ENCODE measurements at places on chromosomes 6 and 20.

GRCh38 chr6:163820745-163821458 lies 406.4 kb downstream of the QKI start:
- DNase-seq, result no peak

DNA sequence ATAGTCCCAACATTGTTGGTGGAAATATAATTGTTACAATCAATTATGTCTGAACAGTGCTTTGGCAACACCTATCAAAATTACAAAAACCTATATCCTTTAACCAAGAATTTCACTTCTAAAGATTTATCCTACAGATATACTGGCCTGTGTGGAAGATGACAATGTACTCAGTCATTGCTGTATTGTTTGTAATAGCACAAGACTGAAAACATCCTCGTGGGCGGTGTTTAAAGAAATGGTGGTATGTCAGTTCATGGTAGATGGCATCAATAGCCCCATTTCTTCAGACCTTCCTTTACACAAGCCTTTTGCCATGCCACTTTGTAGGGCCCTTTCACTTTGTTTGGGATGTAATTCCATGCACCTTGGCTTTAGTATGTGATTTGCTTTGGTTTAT lies 9.8 kb upstream of the TPBG start:
- no peak for DNase-seq

- DNase-seq, result no peak
Observed at GRCh38 chr6:11922901-11923300, 89.2 kb upstream of the HIVEP1 start.

DNA sequence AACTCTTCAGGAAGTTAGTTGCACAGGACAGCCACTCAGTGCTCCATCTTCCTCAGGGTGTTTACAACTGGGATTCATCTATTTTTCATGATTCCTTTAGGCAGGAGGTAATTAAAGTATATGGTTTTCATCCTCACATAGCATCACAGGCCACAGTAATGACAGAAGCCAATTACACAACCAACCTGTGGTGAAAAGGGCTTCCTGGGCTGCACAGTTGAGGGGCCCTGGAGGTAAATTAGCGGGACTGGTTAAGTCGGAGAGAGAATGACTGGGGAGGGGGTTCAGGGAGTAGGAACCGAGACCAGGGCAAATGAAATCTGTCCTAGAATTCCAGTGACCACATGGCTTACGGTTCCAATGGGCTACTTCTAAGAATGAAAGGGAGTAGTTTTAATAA lies 37.0 kb downstream of the BAK1 start:
- no peak for DNase-seq

- DNase-seq, result no peak
Observed at GRCh38 chr20:60653111-60653845, 598.8 kb upstream of the CDH4 start.

DNA sequence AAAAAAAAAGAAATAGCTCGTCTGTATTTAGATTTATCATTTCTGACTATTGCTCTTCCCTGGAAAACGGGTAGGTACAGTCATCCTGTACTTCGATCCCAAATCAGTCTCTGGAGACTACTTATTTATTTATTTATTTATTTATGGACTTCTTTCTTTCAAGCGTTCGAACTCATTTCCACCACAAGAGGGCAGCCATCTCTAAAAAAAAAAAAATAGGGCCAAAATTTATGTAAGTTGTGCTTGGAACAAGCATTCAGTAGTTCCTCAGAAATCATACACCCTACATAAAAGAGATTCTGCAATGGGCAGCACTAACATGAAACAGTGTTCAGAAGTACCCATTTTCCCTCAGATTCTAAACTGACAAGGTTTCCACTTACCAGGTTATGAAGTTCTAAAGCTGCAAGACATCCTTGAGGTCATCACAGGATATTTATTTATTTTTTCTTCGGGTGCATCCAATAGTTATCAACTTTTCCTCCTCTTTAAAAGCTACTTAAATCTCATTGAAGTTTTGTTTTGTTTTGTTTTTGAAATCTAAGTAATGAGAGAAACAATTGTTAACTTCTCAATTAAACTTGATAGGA lies 1.9 kb upstream of the BMP2 start:
- no peak for DNase-seq

DNA sequence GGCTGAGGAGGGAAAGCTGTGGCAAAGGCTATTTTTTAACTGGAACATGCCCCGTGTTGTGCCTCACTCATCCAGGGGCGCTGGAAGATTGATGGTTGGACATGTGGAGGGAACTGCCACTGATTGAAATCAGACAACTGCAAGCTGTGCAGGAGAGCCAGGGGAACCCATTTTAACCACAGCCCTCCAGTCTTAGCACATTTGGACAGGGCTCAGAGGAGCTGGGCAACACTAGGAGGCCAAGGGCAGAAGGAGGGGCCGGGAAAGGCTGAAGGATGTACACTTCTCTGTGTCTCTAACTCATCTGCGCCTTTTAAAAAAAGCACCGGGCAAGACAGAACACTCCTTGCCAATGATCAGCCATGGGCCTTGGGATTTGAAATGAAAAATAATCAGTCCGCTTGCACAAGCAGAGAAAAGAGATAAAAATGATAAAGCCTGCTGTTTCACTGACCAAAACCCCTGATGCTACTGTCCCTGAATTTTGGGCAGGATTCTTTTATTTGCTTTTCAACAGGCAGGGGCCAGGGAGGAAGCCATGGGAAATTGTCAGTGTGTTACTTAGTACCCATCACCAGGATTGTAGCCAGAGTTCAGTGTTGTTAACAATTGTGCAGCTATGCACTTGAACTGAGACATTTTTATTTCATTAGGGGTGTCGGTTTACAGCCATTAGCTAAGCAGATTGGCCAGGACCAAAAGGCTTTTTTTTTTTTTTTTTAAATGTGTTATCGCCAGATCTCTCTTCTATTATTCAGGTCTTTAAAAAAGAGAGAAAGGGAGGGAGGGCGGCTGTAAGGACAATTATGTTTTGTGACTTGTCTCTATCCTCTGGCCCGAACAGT lies 109.3 kb upstream of the EYA4 start:
- DNase-seq, result no peak

Data from colonic mucosa (tissue), 4 donors.